ENCODE measurements at places on chromosomes 6 and 20.

GRCh38 chr6:6609450-6609849 is 20.9 kb downstream of the LY86 start:
- DNase-seq = no peak

DNA sequence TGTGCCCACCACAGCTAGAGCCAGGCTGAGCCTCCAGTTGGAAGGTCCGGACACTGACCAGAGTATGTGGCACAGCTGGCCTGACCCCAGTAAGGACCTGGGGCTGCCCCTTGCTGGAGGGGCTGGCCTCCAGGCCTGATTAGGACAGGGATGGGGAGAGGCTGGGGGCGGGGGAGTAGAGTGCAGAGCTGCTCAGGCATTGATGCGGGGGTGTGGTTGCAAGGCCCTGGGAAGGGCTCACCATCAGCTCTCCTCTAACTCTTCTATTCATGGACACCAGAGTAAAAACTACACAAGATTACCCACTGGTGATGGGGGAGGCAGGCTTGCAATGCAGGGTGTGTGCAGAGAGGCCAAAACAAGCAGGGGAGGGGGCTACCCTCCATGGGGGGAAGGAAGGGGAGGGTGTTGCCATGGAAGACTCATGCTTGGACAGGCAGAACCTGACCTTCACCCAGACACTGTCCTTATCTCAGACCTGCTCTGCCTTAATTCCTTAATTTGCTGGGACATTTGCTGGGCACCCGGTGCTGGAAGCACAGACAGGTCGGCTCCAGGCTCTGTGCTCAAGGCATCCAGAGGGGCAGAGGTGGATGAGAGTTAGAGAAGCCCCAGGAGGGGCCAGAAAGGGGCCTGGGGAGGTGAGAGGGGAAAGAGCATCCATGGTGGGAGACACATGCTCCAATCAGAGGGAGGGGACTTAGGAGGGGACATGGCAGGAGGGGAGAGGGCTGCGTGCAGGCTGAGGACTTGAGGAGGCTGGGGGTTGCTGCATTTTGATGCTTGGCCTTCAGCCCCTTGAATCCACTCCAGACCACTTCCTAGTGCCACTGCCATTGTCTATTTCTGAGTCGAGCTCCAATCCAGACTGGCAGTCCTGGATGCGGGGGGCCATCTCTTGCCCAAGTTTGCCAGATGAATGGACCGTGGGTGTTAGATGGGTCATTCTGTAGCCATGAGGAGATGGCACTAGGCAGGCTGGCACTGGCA is 7.6 kb upstream of the EMILIN3 start:
- DNase-seq = no peak

DNA sequence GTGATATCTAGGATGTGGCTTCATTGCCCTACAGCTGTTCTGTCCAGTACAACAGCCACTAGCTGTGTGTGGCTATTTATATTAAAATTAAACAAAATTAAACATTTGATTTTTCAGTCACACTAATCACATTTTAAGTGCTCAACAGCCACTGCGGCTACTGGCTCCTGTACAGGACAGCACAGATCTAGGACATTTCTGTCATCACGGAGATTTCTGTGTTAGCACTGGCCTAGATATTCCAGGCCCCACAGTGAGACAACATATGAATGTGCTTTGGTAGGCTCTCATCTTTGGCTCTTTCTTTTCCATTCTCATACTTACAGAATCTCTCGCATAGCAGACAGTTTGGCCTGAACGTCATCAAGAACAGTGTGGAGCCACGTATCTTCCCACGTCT is 48.4 kb upstream of the ZBTB24 start:
- DNase-seq = no peak

- DNase-seq = peak; percentile 33
Measured at GRCh38 chr6:105757512-105758200, 328.5 kb upstream of the PRDM1 start.

DNA sequence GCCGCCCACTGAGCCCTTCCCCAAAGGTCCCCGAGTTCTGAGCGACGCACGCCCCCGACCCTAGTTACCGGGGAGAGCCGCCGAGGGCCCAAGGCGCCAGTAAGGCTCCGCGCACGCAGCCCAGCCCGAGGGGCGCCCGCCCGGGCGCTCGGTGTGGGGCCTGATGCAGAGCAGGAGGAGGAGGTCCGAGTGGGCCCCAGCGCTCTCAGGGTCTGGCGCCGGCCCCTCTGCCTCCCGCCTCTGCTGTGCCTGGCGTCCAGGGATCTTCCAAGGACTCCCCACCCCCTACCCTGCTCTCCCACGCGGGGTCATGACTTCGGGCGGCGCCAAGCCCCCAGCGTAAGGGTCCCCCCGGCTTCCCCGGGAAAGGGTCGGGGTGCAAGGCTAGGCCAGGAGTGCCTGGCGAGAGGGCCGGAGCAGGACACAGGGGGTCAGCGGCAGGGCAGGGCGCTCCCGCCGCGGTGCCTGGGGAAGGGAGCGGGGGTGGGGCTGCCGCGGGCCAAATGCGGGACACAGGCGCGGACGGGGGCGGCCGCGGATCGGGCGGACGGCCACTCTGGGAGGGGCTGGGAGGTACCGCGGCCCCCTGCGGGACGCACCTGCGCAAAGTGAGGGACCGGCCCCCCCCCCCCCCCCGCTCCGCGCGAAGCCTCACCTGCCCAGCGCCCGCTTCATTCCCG is 637 bp downstream of the ABHD12 start:
- peak; percentile 61 for DNase-seq
